ENCODE measurements at places on chromosomes 1 and 21.
A peak's percentile ranks its signal among the peaks of the same experiment; 100 is the strongest.

DNA sequence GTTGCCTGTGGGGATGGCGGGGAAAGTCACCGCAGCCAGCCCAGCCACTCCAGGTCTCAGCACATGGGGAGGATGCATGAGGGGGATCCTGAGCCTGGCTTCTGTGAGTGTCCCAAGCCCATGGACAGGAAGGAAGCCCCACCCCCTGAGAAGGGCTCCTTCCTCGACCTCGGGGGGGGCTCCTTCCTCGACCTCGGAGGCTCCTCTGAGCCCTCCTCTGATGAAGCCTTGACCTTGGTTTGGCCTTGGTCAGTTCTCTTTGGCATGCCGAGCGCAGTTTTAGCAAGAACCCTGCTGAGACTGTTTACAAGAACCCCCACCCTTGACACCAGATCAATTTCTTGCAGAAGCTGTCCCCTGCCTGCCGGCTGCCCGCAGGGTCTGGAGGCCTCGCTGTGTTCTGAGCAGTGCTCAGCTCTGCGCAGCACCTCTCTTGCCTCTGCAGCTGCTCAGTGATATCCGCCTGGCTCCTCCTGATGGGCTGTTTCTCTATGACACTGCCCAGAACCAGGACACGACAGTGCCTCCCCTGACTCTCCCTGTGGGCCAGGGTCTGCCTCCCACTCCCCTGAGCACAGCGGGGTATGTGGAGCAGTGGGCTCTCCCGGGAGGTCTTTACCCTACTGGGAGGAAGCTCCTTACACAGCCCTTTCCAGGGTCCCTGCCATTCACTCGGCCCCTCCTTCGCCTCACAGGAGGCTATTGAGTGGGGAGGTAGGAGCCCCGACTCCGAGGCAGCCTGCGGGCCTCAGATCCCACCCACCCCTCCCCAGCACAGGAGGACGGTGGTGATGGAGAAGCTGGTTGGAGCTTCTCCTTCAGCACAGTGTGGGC, 15.4 kb downstream of the ACTRT2 start:
- DNase-seq = no peak

- DNase-seq = no peak
Observed at GRCh38 chr1:201772178-201772577, 56.8 kb upstream of the IPO9 start.

DNA sequence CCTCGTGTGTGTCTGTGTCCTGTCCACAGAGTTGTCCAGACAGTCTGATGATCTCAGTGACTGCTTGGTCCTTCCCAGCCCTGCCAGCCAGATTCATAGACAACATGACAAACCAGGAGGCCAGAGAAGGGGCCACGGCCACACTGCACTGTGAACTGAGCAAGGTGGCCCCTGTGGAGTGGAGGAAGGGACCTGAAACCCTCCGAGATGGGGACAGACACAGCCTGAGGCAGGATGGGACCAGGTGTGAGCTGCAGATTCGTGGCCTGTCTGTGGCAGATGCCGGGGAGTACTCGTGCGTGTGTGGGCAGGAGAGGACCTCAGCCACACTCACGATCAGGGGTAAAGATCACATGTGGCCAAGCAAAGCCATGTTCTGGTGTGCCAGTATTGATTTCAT, 96.4 kb downstream of the OBSCN start:
- DNase-seq = no peak

- peak; percentile 53 for DNase-seq
Observed at GRCh38 chr1:183515002-183515689, 42.8 kb downstream of the SMG7 start.

GRCh38 chr1:226125831-226126230, 60.7 kb downstream of the ACBD3 start:
- no peak for DNase-seq

DNA sequence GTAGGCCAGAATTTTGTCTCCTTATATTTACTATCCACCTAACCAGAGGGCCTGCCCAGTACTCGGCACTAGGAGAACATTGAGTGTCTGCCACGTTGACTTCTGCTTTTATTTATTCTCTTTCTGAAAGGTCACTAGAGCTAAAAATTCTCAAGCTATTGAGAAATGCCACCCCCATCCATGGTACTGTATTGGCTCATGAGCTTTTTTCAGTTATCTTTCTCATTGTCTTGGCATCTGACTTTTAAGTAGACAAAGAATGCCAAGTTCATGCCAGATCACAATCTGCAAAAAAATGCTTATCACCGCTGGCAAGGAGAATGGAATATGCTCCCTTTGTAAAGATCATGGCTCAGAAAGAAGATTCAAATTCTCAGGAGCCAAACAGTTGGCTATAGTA, 49.8 kb upstream of the MROH9 start:
- no peak for DNase-seq

DNA sequence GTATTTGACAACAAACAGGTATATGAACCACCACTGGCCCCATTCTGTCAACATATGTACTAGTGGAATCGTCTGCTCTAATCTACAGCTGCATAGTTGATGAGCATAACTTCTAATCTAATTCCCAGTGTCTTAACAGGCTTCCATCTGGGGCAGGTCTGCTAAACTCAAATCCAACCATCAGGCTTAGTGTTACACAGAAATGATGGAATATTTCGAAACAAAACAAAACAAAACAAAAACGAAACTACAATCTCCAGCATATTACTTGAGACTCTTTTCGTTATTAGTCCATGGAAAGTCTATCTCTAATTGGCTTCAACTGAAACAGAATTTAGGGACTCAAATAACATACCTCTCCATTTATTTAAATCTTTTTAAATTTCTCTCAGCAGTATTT, 37.6 kb downstream of the DIPK1A start:
- DNase-seq = peak; percentile 17

DNA sequence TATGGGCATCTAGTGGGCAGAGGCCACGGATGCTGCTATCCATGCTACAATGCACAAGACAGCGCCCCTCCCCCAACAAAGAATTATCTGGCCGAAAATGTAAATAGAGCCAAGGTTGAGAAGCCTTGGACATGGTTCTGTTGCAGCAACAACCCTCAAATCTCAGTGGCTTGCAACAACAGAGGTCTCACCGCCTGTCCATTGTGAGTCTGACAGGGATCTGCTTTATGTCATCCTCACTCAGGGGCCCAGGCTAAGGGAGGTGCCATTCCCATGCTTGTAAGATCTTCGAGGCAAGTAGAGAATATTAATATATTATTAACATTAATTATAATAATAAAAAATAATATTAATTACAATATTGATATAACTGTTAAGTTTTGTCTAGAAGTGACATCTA, 9.5 kb upstream of the PITHD1 start:
- no peak for DNase-seq

DNA sequence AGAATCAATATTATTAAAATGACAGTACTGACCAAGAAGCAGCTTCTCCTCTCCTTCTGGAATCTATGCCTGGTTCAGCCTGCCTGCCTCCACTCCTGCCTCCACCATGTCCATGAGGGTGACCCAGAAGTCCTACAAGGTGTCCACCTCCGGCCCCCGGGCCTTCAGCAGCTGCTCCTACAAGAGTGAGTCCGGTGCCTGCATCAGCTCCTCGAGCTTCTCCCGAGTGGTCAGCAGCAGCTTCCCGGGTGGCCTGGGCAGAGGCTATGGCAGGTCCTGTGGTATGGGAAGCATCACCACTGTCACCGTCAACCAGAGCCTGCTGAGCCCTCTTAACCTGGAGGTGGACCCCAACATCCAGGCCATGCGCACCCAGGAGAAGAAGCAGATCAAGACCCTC, 822.4 kb upstream of the NEGR1 start:
- no peak for DNase-seq

DNA sequence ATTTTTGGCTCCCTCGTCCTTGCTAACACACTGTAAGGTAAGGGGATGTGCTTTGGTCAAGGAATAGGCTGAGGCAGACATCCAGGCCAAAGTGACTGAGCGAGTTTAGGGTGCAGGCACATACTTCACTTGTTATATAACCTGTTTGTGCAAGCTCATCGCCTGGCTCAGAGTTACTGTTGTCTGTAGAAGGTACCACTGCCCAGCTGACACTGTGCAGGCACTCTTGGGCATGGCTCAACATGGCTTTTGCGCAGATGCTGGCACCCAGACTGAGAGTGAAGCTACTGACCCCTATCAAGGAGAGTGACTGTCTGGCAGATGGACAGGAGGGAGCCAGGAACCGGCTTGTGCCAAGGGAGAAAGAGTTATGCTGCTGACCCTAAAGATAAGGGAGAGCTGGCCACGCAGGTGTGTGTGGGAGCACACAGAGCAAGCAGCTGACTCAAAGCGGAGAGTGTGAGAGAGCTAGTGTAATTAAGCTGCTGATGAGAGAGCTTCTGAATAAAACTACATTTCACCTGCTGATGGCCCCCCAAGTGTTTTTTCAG, 307.3 kb upstream of the USP24 start:
- no peak for DNase-seq

All from H4 (cell line).